Adipocyte (in vitro differentiated cells): ENCODE measurements at places on chromosomes 16 and 17.

GRCh38 chr16:80947239-80947638 lies 59.4 kb downstream of the CMC2 start:
- no peak for DNase-seq

GRCh38 chr17:57457188-57457587 lies 200.9 kb downstream of the MSI2 start:
- no peak for DNase-seq

- DNase-seq = no peak
Observed at GRCh38 chr17:45345246-45345553, 28.4 kb upstream of the MAP3K14 start.

- peak; percentile 17 for DNase-seq
Observed at GRCh38 chr17:62995377-62995885, 29.4 kb downstream of the TANC2 start.

- no peak for DNase-seq
Observed at GRCh38 chr16:69579783-69580481, 14.2 kb downstream of the NFAT5 start.

DNA sequence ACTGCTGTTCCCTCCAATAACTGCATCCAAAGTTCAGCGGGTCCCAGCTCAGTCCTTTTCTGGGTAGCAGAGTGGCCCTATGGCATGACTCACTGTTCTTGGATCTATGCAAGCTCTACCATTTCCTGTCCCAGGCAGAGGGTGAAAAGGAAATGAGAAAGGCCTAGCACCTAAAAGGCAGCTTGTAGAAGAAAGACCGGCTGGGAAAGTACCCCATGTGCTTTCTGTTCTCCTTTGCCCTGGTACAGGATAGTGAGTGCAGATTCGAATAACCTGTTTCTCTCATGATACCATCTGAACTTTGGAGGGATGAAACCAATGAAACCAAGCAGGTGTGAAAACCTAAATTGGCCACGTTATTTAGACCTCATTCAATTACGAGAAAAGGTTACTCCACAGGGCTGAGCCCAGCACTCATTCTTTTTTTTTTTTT lies 12.7 kb upstream of the HASPIN start:
- DNase-seq = peak; percentile 8

DNA sequence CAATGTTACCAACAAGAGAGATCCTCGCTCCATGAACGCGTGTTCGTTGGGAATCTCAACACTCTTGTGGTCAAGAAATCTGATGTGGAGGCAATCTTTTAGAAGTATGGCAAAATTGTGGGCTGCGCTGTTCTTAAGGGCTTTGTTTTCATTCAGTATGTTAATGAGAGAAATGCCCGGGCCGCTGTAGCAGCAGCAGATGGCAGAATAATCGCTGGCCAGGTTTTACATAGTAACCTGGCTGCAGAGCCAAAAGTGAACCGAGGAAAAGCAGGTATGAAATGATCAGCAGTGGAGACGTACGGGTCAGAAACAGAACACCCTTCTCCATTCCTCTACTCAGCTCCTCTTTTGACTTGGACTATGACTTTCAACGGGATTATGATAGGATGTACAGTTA lies 13.3 kb downstream of the SOCS1 start:
- no peak for DNase-seq

DNA sequence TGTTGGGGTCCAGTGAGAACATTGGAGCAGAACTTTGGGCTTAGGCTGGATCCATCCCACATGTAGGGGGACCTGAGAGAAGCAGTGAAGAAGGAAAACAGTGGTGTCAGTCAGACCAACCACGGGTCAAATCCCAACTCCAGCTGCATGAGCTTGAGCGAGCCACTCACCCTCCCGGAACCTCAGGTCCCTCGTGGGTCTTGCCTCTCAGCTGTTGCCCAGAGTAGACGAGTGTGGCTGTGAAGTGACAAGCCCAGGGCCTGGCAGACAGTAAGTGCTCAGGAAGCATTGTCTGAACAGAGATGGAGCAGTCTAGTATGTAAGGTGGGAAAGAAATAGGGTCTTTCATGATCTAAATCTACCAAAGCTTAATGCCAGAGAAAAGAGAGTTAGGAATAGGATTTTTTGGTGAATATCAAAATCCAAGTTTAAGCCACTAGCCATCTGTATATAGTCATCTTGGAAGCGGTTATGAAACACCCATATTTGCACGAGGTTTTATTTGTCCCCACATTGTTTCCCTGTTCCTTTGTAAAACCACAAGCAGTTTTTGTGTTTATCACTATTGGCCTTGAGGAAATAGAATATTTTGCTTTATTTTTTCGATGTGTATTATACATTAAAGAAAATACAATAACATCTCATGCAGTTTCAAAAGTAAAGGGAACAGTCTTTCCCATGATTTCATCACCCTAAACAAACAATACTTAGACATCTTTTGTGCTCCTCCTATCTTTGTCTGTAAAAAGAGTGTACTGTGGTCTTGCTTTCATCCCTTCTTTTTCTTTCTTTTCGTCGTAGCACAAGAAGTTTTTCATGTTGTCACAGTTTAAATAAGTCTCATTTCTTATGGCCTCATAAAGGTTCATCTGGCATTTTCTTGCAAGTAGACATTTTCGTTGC lies 112.0 kb downstream of the CLEC16A start:
- DNase-seq = peak; percentile 80

DNA sequence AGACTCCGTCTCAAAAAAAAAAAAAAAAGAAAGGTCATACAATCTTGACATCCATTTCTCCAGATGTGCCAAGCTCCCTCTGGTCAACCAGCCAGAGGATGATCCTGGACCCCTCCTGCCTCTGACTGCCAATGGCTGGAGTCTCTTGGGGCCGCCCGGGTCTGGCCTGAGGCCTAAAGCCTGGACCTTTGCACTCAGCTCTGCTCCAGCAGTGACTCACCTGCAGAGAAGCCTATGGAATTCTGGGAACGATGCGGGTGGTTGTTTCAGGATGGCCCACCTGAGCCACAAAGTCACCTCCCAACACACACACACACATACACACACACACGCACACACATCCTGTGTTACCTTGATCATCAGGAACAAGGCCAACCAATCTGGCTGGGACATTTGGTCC lies 64.0 kb upstream of the DNAH17 start:
- no peak for DNase-seq

- no peak for DNase-seq
Observed at GRCh38 chr16:67194260-67194659, 2.3 kb downstream of the E2F4 start.

DNA sequence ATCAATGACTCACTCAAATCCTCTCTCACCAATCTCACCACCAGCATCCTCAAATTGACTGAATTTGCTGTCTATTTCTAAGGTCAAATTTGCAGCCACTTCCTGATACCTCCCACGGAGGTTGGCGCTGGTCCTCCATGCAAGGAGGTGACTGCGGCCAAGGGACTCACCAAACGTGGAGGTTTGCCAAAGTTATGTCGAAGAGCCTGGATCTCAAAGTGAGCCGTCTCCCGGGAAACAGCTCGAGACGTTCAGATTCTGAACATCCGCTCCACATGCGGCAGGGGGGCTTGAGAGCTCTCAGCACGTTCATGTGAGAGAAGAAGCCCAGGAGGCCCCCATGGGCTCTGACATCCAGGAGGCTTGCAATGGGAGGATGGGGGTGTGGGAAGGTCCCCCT lies 22.6 kb downstream of the LGALS3BP start:
- no peak for DNase-seq

DNA sequence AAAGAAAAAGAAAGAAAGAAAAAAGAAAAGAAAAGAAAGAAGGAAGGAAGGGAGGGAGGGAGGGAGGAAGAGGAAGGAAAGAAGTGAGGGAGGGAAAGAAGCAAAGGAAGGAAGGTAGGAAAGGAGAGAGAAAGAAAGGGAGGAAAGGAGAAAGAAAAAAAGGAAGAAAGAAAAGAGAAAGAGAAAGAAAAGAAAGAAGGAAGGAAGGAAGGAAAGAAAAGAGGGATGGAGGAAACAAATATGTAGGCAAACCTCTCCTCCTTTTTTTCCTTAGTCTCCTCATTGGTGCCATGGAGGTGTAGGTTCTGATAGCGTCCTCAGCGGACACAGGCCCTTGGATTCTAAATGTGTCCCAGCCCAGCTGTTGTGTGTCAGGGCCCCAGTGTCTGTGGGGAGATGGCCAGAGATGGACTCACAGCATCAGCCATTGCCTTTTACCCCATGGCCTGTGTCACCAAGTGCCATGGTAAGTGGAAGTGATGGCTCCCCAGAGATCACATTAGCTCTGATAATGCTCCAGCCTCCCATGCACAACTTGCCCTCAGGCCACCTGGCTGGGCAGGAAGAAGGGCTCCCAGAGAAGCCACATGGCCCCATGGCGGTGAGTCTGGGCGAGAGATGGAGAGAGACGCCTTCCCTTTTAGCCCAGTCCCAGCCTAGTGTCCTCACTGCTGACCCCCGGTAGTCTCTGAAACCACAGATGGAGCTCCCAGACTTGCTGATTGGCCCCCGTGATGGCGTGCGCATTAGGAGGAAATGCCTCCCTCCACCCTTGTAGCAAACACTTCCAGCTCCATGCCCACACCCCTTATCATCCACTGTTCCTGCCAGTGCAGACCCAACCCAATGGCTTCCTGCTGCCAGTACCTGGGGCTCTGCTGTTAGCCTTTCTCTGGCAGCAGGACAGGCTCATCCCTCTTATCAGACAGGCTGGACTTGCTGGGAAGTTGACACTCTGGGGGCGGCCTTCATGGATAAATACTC lies 3.7 kb upstream of the SLC6A2 start:
- no peak for DNase-seq

GRCh38 chr17:73560661-73561060 lies 83.6 kb downstream of the SDK2 start:
- no peak for DNase-seq

GRCh38 chr17:64385187-64386083 lies 5.2 kb downstream of the PECAM1 start:
- peak; percentile 57 for DNase-seq

GRCh38 chr16:85291302-85292148 lies 179.3 kb upstream of the CIBAR2 start:
- DNase-seq = no peak

- no peak for DNase-seq
Observed at GRCh38 chr16:66524601-66525164, 25.2 kb downstream of the TK2 start.

DNA sequence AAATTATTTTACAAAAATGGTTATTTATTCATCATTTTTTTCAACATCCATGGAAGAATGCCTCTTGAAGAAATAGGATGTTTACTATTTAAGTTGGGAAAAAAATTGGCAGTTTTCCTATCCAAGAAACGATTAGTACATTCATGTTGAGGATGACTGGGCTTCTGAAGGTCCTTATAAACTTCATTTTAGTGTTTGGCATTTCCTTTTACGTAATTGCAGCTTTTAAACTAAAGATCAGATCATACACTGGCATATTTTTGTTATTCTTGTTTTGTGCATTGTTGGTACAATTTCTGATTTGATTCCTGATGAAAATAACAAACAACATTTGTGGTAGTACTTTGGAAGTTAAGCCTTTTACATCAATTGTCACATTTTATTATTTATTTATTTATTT lies 11.5 kb downstream of the KCNJ16 start:
- DNase-seq = no peak

DNA sequence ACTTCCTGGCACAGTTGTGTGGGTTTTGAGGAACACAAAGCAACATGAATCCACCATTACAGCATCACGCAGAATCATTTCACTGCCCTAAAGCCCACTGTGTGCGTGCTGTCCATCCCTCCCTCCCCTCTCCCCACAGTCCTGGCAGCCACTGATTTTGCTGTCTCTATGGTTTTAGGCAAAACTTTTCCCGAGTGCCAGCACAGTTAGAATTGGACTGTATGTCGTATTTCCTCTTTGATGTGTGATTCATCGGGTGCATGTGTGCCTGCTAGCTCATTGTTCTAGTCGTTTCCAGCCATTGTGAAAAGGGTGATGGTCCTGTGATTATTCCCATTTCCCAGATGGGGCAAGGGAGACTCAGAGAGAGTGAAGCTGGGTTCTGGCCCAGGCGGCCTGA lies 12.7 kb downstream of the KLHL36 start:
- no peak for DNase-seq

GRCh38 chr16:19781226-19781625 lies 63.2 kb downstream of the IQCK start:
- peak; percentile 17 for DNase-seq

DNA sequence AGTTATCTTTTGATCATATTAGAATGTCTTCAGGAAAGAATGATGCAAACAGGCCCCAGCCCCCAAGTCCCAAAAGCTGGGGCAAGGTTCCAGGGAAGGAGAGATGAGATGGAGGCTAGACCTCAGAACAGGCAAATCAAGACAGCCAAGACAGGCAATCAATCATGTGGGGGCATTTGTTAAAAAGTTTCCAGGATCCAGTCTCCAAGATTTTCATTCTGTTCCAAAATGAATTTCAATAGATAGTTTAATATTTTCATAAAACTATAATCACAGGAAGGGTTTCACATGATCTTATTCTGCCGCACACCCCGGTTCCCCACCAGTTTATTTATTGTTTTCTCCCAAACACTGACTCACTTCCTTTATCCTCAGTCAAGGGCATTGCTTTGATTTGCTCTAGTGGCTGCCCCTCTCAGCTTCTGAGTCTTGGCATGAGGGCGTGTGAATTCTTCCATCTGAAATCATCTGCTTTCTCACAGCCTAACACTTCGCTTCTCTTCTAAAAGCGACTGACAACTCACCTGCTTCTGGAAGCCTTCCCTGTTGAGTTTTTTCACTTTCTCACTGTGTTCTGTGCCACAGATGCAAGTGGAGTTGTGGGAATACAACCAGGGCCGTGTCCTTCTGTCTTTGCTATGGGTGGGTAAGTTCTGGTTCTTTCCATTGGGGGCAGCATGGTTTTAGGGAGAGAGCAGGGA lies 12.2 kb upstream of the TERF2 start:
- DNase-seq = peak; percentile 85

GRCh38 chr17:77393274-77393600 lies 252.5 kb downstream of the SEC14L1 start:
- no peak for DNase-seq

DNA sequence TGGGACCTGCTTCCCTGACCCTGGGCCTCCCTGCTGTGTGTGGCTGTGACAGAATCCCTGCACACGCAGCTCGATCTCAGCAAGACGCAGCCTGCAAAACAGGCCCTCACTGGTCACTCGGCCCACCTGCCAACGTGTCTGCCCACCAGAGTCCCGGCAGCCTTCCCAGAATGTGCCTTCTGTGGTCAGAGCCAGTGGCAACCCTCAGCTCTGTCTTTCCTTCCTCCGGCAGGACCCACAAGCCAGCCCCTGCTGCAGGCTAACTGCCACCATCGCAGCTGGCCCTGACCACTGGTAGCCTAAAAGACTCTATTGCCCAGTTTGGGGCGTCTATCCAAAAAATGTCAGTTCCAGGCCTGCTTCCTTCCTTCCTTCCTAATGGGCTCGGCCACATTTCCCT lies 83.2 kb downstream of the LITAF start:
- DNase-seq = no peak

- no peak for DNase-seq
Observed at GRCh38 chr16:57508035-57508425, 21.7 kb upstream of the DOK4 start.
